ENCODE measurements at places on chromosomes 6 and 20. TPM values are rescaled to one million over a fixed set of nuclear protein-coding genes. Genes with fewer than 3 reads are reported as not detected.
A peak's percentile ranks its signal among the peaks of the same experiment; 100 is the strongest.

DNA sequence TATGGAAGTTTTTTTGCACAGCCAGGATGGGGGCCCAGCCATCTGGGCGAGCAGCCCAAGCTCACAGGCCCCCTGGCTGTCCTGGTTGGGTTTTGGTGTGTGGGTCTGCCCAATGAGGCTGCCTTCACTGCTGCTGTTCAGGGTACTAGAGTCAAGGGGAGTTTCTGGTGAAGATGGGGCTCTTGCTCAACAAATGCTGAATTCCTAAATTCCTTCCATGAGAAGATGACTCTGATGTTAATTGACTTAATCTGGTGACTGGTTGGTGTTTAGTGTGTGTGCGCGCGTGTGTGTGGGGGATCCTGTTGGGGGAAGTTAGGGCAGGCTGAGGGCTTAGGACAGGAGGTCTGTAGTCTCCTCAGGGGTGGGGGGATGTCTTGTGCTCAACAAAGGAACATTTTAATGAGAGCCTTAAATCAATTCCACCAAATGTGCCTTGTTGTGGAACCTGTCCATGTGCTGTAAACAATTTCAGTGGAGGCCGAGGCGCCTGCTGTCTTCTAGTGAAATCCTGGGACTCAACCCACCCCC lies 1.9 kb downstream of the PTK7 start:
- peak; percentile 53 for DNase-seq

DNA sequence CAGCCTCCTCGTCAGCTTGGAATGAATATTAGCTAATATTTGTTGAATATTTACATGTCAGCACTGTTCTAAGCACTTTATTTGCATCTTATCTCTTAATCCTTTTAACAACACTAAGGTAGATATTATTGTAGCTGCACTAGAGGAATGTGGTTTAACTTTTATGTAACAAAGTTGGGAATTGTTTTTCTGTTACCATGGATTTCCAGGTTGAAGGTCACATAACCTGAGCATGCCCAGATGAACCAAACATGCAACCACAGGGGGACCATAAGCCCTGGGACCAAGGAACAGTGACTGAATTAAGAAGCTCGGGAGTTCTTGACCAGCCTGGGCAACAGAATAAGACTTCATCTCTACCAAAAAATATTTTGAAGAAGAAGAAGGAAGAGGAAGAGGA lies 29.1 kb upstream of the YWHAB start:
- DNase-seq = no peak

The EYS gene
- 0.18 TPM for total RNA-seq

DNA sequence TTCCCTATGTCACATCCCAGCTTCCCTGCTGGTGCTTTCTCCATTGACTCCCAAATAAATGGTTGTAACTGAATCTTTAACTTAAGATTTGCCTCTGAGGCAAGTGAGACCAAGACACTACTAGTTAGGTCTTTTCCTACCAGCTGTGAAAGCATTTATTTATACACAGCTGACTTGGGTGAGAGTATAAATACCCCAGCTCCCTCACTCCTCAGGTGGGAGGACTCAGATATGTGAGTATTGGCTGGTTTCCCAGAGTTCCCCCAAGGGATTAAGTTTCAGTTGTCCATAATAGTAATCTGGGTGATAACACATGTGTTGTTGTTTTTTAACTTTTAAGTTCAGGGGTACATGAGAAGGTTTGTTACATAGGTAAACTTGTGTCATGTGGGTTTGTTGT lies 49.8 kb downstream of the CFAP61 start:
- no peak for DNase-seq

GRCh38 chr6:19876672-19877071 lies 39.5 kb downstream of the ID4 start:
- DNase-seq = no peak

DNA sequence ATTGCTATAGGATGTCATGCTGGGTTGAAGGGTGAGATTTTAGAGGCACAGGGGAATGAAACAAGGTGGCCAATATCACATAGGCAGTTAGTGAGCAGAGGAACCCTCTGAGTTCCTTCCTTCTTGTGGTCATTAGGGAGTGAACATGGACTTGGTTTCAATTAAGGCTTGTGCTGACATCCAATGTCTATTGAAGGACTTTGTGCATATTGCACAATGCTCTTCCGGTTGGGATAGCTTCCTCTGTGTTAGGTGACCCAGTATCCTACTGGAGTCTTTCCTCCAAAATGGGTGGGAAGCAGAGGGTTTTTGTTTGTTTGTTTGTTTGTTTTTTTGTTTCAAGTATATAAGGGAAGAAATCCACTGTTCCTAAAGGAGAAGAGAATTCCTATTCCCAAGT lies 98.5 kb downstream of the HDGFL1 start:
- DNase-seq = no peak

The ITPR3 gene
- 26.8 TPM for total RNA-seq

GRCh38 chr20:5482791-5483190 lies 166.0 kb upstream of the PROKR2 start:
- DNase-seq = no peak

DNA sequence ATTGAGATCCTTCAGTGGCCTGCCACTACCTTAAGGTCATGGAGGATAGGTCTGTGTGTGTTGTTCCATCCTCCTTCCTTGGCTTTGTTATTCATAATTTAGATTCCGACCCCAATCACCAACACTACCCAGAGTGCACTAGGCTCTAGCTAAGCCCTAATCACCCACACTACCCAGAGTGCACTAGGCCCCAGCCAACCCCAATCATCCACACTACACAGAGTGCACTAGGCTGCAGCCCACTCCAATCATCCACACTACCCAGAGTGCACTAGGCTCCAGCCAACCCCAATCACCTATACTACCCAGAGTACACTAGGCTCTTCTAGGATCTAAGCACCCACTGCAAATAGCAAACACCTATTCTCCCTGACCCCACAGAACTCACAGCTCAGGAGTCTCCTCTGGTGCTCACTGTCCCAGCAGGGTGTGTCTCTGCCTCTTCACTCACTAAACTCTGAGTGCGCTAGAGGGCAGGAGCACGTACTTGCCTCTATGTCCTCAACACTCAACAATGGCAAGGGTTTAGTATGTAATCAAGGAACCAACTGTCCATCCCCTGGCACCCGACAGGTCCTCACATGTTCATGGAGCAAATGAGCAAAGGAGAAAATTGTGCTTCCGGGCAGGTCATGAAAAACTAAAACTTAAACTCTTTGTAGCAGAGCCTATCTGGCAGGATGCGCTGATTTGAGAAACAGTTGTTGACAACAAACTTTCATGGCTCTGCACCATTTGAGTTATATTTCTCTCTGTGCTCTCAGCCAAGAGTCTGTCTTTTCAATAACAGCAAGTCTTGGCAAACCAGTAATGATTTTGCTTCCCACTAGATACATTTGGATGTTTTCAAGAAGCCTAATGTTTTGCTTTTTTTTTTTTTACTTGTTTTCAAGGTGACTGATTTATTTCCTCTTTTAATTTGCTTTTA lies 54.3 kb downstream of the SLC22A23 start:
- no peak for DNase-seq

DNA sequence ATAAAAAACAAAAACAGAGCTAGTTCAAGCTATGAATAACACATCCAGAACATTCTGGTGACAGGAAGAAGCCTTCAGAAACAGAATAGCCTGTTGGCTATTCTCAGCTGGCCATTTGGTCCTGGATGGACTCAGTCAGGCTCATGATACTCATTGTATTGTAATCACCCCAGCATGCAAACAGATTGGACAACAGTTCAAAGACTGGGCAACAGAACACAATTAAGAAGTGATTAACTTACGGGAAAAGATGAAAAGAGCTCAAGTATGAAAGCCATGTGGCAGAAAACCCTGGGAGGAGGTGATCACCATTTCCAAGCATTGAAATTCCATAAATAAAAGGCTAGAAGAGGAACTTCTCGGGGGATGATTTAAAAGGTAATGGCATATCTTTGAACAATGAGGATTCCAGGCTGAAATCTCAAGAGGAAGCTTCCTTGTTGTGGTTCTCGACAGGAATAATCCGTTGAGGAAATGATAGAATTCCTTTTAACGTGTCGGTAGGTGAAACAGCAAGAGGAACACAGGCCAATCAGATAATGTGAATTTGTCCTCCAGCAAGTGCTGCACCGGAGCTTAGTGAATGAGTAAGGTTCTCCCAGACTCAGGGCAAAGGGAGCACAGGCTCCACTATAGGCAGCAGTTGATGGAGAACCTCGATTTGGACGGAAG lies 172.4 kb downstream of the BCAS1 start:
- peak; percentile 52 for DNase-seq

The GSS gene
- total RNA-seq = 70.1 TPM

DNA sequence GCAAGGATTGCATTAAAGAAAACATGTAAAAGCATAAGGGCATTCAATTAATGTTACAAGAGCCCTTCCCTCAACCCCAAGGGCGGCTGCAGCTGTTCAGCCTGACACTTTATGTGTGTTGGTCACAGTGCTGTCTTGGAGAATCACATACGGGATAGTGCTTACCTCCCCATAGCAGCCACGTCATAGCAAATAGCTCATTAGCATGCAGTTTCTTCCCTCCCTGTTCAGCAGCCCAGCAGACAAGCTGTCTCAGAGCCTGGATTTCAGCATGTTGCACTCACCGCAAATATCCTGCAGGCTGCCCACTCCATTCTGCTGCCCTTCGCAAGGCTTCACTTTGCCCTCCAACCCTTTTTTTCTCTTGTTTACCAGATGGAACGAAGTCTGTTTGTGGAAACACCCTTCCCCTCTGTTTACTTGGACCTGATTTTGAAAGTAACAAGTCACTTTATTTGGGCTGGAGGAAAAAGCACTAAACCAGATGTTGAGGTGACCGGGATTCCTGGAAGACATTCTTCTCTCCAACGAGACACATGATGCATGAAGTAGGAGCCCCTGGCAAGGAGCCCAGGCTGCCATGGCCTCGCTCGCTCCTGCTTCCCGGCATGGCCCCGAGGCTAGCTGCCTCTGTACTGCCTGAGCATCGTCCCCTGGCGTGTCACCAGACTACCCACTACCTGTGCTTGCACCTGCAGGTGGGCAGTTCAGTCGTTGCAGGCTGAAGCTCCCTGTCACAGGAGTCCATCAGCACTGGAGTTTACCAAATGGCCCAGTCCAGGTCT lies 151.6 kb upstream of the GMDS start:
- peak; percentile 63 for DNase-seq

DNA sequence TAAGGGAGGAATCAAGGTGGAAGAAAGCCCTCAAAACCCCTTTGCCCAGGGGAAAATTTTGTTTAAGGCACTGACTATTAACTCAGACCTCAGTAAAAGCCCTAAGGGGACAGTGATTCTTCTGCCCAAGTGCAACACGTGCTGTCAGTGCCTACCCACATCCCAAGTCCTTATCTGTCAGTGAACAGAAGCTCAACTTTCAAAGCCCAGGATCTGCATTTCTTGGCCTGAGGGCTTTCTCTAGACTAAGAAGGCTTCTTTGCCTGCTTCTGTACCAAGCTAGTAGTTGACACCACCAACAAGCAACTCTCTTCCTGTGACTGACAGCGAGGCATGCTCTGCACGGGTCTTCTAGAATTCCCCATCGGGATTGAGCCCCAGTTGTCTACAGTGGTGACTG lies 416.0 kb upstream of the SPTLC3 start:
- no peak for DNase-seq

The LY6G6F gene
- not detected for total RNA-seq

The C20orf141 gene
- not detected for total RNA-seq

DNA sequence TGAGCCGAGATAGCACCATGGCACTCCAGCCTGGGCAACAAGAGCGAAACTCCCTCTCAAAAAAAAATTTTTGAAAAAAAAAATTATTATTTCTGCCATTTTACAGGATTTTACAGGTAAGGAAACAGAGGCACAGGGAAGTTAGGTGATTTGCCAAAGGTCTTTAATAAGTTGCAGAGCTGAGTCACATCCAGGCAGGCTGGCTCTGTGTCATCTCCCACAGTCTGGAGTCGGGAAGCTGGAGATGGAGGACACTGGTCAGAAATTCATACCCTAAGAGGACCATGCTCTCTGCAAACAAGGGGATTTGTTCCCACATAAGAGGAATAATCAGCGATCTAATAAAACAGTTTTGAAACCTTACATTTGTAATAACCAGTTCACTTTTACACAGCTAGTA lies 24.1 kb downstream of the HECA start:
- DNase-seq = no peak

DNA sequence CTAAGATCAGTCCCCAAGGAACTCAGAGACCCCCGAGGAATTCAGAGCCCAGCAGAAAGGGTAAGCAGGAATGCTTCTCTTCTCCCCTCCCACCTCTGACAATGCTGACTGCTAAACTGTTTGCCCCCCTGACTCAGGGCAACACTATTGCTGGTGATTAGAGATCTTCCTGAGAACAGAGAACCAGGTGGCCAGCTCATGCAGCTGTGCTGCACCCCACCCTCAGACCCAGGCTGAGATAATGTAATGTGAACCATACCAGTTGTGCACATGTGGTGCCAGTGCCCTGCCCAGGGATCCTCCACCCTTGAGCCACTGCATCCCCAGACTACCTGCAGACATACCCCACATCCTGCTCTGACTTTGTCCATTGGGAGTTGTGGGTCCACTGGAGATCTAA lies 139.1 kb upstream of the ARG1 start:
- no peak for DNase-seq

The KCNB1 gene
- 1.2 TPM for total RNA-seq

The KCNK16 gene
- total RNA-seq = not detected

The RING1 gene
- total RNA-seq = 49.7 TPM

GRCh38 chr6:138588805-138589434 lies 89.6 kb upstream of the NHSL1 start:
- peak; percentile 73 for DNase-seq

DNA sequence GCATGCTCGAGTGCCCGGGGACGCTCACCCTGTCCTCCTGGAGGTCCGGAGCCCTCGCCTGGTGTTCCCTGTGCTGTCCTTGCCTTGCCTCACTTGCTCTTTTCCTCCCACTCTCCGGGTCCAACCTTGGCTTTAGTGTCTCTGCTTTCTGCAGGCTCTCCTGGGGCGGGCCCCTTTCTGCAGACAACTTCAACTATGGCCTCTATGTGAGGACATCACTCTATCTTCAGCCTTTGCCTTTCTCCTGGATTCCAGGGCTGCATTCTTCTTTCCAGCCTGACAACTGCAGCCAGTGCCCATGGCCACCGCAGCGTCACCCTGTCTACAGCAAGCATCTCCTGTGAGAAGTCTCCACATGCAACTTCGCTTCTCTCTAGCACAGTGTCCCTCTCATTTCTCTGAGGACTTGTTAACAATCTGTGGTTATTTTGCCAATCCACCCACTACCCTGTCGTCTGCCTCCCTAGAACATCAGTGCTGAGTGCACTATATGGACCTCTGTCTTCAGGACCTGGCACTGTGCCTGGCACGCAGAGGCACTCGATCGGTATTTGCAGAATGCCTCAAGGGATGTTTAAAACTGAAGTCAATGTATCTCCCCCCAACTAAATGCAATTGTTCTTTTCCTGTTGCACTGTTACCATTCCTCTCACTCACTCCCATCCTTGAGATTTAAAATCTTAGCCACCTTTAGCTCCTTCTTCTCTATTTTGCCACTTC lies 35.9 kb downstream of the FOXC1 start:
- no peak for DNase-seq

All from HFFc6 (cell line).